Stomach (tissue), 19 donors: ENCODE measurements at places on chromosomes 3 and 15. TPM values are rescaled to one million over a fixed set of nuclear protein-coding genes. Genes with fewer than 3 reads are reported as not detected.

GRCh38 chr3:172268868-172269267 lies 179.4 kb downstream of the GHSR start:
- no peak for DNase-seq
- H3K27ac ChIP-seq, result no peak overlapping the region
- H3K27me3 ChIP-seq, result no peaks in the 10 kb centered on the region
- peaks cover 45% of the 10 kb centered on the region for H3K36me3 ChIP-seq

DNA sequence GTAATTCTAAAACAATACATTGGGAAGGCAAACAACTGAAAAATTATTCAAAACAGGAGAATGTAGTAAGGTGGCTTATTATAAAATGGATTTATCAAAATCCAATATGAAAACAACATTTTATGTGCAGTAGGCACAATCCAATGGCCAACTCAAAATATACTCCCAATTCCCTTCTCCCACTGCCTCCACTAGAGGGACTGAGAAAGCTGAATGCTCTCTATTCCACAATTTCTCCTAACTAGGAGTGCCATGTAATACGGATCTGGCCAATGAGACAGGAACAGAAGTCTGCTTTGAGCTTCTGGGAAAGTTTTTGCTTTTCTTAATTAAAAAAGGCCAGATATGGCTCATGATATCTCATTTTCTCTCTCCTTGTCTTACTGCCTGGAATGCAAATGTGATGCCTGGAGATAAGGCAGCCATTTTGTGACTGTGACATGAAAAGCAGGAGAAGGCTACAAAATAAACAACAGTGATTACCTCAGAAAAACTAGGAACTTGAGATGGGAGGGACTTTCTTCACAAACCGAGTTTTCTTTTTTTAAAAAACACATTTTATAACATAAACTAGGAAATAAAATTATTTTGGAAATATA lies 18.8 kb upstream of the VGLL4 start:
- H3K36me3 ChIP-seq, result no peaks in the 10 kb centered on the region
- H3K4me3 ChIP-seq, result no peak overlapping the region
- H3K27ac ChIP-seq, result no peak overlapping the region
- no peaks in the 10 kb centered on the region for H3K27me3 ChIP-seq
- DNase-seq, result no peak

DNA sequence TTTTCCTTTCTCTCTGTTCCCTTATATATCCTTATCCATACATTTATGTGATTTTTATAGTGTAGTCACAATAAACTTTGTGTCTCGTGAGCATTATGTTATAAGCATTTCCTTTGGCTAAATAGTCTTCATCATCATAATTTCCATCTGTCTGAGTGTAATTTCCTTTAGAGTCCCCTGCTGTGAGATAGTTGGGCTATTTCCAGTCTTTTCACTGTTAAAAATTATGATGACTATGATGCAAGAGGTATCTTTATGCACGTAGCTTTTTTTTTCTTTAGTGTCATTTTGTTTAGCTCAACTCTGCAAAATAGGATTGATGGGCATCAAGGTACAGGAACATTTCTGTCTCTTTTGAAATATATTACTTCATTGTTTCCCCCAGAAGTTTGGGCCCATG lies 26.9 kb upstream of the CA12 start:
- H3K4me3 ChIP-seq, result no peak overlapping the region
- H3K27me3 ChIP-seq, result no peaks in the 10 kb centered on the region
- no peak overlapping the region for H3K27ac ChIP-seq
- no peaks in the 10 kb centered on the region for H3K4me1 ChIP-seq
- no peak for DNase-seq
- H3K36me3 ChIP-seq, result no peaks in the 10 kb centered on the region

GRCh38 chr3:101813817-101814440 lies 34.9 kb downstream of the NXPE3 start:
- H3K4me3 ChIP-seq, result no peak overlapping the region
- H3K4me1 ChIP-seq, result peaks cover 52% of the 10 kb centered on the region
- peak; percentile 66 for DNase-seq
- no peak overlapping the region for H3K27ac ChIP-seq
- peaks cover 17% of the 10 kb centered on the region for H3K36me3 ChIP-seq

- peak overlapping the region; percentile 96 for H3K27ac ChIP-seq
- no peak for DNase-seq
- H3K36me3 ChIP-seq, result no peaks in the 10 kb centered on the region
- H3K4me1 ChIP-seq, result peaks cover 88% of the 10 kb centered on the region
Observed at GRCh38 chr3:53161820-53162671, 1.0 kb downstream of the PRKCD start.

DNA sequence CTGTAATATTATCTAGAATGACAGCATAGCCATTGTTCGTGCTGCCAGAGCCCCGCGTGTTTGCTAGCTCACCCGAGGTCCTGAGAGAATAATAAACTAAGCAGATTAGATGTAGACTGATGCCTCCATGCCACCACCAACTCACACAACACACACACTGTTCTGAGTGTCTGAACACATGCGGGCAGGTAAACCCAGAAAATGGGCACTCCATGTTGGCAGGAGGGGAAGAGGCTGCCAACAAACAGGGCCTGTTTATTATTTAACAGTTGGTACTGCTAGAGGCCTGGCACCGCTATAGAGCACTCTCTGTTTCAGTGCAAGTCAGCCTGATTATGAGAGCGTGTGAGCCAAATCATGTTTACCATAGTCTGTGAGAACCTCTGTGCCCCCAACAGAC lies 299.0 kb downstream of the ZBTB20 start:
- H3K36me3 ChIP-seq, result no peaks in the 10 kb centered on the region
- H3K4me1 ChIP-seq, result peaks cover 20% of the 10 kb centered on the region
- H3K27ac ChIP-seq, result peak overlapping the region; percentile 66
- no peak overlapping the region for H3K4me3 ChIP-seq
- no peaks in the 10 kb centered on the region for H3K27me3 ChIP-seq

DNA sequence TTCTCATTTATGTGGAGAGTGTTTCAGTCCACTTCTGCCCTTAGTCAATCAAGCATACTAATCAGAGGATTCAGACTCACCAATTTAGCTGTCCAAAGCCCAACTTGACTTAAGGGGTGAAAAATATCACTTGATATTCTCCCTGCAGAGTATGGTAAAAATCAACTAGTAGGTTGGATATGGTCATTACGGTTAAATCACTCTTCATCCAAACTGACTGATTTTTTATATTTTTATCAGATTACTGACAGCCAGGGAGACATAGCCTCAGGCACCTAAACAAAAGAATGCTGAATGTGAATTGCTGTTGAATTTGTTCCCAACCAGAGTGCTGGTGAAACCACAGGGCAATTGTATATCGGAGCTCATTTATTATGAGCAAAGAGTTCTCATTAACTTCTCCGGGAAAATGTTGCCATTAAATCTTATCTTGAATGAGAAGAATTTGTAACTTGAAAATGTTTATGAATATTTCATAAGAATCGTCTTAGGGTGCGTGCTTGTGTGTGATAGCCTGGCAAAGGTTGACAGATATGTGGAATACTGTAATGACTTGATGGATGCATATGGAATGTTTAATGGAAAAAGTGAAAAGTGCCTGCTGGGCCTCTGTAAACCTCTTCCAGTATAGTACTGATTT lies 411.2 kb downstream of the NAALADL2 start:
- H3K36me3 ChIP-seq, result no peaks in the 10 kb centered on the region
- H3K4me1 ChIP-seq, result no peaks in the 10 kb centered on the region
- no peaks in the 10 kb centered on the region for H3K27me3 ChIP-seq

- H3K36me3 ChIP-seq, result peaks cover 4% of the 10 kb centered on the region
- peak; percentile 83 for DNase-seq
- no peak overlapping the region for H3K27ac ChIP-seq
Observed at GRCh38 chr3:11774296-11774877, 72.3 kb downstream of the TAMM41 start.

GRCh38 chr3:52381623-52382022 lies 63.3 kb downstream of the SEMA3G start:
- no peak overlapping the region for H3K27ac ChIP-seq
- no peaks in the 10 kb centered on the region for H3K36me3 ChIP-seq
- DNase-seq, result no peak

DNA sequence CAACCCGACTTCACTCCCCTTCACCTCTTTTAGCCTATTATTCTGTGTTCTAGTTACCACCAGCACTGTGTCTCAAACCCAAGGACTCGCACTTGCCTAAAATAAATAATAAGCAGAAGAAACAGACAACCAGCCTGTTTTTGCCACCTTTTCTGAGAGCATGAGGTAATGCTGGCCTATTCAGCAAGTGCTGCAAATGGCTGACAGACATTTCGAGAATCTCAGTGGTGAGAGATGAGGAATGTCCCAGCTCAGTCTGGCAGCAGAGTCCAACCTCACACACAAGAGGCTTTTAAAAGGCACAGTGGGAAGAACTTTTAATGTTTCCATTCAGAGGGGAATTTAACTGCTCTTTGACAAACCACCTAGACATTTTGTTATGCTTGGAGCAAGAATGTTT lies 143.3 kb upstream of the GMNC start:
- no peaks in the 10 kb centered on the region for H3K4me1 ChIP-seq
- H3K36me3 ChIP-seq, result no peaks in the 10 kb centered on the region
- no peak for DNase-seq
- no peak overlapping the region for H3K27ac ChIP-seq
- H3K27me3 ChIP-seq, result no peaks in the 10 kb centered on the region
- no peak overlapping the region for H3K4me3 ChIP-seq

DNA sequence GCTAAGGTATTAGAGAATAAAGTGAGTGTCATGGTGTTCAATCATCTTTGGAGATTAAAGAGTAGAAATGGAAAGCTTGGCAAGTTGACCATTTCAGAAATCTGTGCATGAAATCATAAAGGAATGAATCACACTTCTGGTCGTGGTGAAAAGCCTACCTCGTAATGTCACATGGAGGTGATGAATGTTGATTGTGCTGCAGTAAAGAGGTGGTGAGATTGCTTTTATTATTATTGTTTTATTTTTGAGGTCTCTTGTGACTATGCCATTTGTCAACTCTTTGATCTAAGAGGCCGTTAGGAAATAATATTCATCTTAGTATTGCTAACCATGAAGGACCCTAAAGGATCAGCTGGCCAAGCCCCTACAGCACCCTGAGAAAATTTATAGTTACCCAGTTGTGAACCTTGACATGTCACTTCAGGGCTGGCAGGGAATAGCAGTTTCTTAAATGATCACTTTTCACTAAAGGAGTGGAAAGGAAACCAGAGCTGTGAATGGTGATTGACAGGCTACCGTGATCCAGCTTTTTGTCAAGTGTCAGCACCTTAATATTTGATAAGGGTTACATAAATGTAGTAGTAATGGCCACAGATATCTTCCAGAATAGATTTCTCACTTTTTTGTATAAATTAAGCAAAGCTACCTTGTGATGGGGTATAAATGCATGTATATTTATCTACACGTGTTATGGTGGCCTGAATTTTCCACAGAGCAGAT lies 203.9 kb downstream of the PTPRG start:
- H3K27me3 ChIP-seq, result no peaks in the 10 kb centered on the region
- no peak overlapping the region for H3K27ac ChIP-seq
- H3K4me1 ChIP-seq, result no peaks in the 10 kb centered on the region
- H3K36me3 ChIP-seq, result no peaks in the 10 kb centered on the region
- no peak for DNase-seq

GRCh38 chr3:15964605-15965442 lies 167.0 kb upstream of the ANKRD28 start:
- no peak overlapping the region for H3K4me3 ChIP-seq
- H3K4me1 ChIP-seq, result no peaks in the 10 kb centered on the region
- no peaks in the 10 kb centered on the region for H3K36me3 ChIP-seq
- DNase-seq, result peak; percentile 33
- no peaks in the 10 kb centered on the region for H3K27me3 ChIP-seq
- no peak overlapping the region for H3K27ac ChIP-seq

- H3K4me3 ChIP-seq, result no peak overlapping the region
- peak overlapping the region; percentile 85 for H3K27ac ChIP-seq
- H3K36me3 ChIP-seq, result no peaks in the 10 kb centered on the region
Observed at GRCh38 chr15:64897345-64897985, 14.2 kb upstream of the ANKDD1A start.

GRCh38 chr3:15043408-15044171 lies 21.5 kb downstream of the MRPS25 start:
- no peak overlapping the region for H3K27ac ChIP-seq
- H3K36me3 ChIP-seq, result peaks cover 100% of the 10 kb centered on the region
- no peak overlapping the region for H3K4me3 ChIP-seq
- no peak for DNase-seq
- H3K27me3 ChIP-seq, result no peaks in the 10 kb centered on the region

- H3K4me1 ChIP-seq, result no peaks in the 10 kb centered on the region
- no peaks in the 10 kb centered on the region for H3K36me3 ChIP-seq
- H3K4me3 ChIP-seq, result no peak overlapping the region
- H3K27ac ChIP-seq, result no peak overlapping the region
- DNase-seq, result no peak
Observed at GRCh38 chr3:160454995-160455394, 5.4 kb upstream of the TRIM59 start.

DNA sequence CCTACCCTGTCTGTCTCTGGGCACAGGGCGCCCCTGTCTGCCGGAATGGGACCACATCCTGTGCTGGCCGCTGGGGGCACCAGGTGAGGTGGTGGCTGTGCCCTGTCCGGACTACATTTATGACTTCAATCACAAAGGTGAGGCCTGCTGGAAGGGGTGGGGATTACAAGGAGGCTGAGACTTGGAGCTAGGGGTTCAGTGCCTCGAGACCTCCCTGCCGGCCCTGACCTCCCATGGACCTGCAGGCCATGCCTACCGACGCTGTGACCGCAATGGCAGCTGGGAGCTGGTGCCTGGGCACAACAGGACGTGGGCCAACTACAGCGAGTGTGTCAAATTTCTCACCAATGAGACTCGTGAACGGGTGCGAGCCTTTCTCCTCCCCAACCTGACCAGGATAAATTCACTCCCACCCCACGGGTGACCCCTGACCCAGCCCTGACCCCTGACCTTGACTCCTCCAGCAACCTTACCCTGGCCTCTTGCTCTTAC lies 20.4 kb downstream of the PTH1R start:
- no peak overlapping the region for H3K27ac ChIP-seq
- DNase-seq, result no peak
- H3K4me3 ChIP-seq, result no peak overlapping the region
- H3K27me3 ChIP-seq, result peaks cover 16% of the 10 kb centered on the region
- peaks cover 11% of the 10 kb centered on the region for H3K4me1 ChIP-seq

Gene CCDC39
- total RNA-seq, result not detected

Gene FAM227B
- total RNA-seq, result 1.3 TPM

Gene ADGRG7
- total RNA-seq, result not detected

Gene TMIE
- not detected for total RNA-seq

Gene ARHGEF26
- 40.6 TPM for total RNA-seq

Gene GOLGA6D
- total RNA-seq, result not detected

Gene ENTPD3
- total RNA-seq, result not detected

Gene AMT
- total RNA-seq, result 14.7 TPM

Gene GCHFR
- 13.6 TPM for total RNA-seq

Gene FBXW12
- total RNA-seq, result not detected

Gene NPAP1
- total RNA-seq, result not detected

Gene OR5K2
- total RNA-seq, result not detected
